ENCODE measurements at places on chromosomes 1 and 21. TPM values are rescaled to one million over a fixed set of nuclear protein-coding genes. Genes with fewer than 3 reads are reported as not detected.

The HTR6 gene
- 0.17 TPM for total RNA-seq

The TCHH gene
- 0.26 TPM for total RNA-seq

The HUNK gene
- total RNA-seq, result 1.3 TPM

The DCAF8 gene
- total RNA-seq, result 41.2 TPM

The SLC35D1 gene
- 7.2 TPM for total RNA-seq

The VWA5B1 gene
- not detected for total RNA-seq
